ENCODE measurements at places on chromosomes 2 and 18.

DNA sequence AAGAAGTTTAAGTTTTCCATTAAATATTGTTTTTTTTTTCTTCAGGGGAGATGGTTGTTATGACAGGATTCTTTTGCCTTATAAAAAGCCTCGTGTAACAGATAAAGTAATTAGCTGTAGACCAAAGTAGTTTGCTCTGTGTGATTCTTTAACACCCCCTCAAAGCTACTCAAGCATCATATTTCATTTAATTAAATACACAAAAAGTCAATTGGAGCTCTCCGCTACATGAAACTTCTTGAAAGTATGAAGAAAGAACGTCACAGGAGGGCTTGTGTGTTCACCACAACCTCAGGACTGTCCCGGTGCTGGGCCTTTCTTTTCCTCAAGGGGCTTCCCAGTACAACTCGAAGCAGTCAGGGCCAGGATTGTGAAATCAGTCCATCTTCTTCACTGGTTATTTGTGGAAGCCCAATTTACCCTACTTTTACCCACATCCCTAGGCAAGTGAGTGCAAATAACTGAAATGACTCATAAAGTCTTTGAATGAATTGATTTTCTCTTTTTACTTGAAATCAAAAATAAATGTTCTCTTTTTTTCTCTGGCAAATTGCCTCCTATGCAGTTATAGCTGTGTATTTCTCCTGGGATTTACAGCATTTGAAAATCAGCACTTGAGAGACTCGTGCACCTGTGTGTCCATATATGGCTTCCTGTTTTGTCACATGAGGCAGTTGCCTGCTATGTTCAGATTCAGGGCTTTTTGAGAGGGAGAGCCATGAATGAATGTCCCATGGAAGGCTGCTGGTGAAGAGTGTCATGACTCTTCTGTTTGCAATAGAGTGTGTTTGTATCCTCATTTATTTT, 48.6 kb downstream of the LINC00305 start:
- DNase-seq = no peak

DNA sequence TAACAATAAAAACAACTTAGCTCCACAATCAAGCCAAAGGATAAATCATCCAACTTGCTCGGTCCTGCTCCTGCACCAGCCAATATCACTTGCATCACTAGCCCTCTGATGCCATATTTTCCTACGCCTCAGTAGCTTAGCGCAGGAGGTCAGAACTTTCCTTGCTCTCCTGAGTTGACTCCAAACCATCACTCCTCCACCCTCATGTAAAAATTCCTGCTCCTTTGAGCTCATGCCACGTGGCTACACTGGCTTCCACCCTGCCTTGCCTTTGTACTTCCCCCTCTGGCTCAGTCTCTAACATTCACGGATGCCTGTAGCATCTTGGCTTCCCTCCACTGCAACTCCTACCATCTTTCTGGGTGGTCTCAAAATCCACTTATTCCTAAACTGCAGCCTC, 25.2 kb downstream of the AAK1 start:
- no peak for DNase-seq

GRCh38 chr18:8745355-8746014, 40.1 kb downstream of the MTCL1 start:
- no peak for DNase-seq

GRCh38 chr18:2908946-2909335, 62.1 kb downstream of the EMILIN2 start:
- DNase-seq = no peak

DNA sequence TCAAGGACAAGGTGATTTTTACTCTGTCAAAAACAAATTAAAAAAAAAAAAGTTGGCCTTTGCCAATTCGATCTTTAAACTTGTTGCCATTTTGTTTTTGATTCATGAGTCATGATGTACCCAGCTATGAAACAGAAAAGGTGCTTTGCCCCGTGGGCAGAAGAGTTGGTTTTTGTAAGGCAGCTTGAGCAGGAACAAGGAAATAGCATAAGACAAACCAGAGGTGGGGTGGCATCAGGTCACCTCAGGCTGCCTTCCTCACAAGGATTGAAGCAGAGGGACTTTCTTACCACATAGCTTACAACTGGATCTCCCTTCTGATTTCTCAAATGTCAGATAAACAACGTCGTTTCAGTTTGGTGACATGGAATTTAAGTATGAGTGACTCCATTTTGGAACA, 123.8 kb downstream of the ARL4C start:
- DNase-seq = no peak

DNA sequence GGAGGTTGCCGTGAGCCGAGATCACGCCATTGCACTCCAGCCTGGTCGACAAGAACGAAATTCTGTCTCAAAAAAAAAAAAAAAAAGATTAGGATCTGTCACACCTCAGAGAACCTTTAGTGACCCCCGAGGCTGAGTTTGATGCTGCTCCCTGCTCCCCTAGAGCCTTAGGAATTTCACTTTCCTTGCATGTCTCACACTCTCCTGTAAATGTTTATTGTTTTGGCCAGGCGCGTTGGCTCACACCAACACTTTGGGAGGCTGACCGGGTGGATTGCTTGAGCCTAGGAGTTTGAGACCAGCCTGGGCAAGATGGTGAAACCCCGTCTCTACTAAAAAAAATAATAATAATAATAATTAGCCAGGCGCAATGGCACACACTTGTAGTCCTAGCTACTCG, 31.5 kb downstream of the SRSF7 start:
- no peak for DNase-seq

GRCh38 chr18:2053490-2054089, 517.7 kb downstream of the METTL4 start:
- DNase-seq = no peak

DNA sequence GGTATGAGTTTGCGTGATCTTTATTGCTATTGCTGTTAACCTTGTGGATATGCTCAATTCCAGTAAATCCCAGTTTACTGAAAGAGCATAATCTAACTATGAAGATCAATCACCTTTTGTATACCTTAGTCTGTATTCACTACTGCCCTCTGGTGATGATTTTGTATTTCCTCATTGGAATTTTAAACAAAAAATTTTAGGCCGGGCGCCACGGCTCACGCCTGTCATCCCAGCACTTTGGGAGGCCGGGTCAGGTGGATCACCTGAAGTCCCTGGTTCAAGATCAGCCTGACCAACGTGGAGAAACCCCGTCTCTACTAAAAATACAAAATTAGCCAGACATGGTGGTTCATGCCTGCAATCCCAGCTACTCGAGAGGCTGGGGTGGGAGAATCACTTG, 5.1 kb downstream of the COMMD1 start:
- DNase-seq = no peak

DNA sequence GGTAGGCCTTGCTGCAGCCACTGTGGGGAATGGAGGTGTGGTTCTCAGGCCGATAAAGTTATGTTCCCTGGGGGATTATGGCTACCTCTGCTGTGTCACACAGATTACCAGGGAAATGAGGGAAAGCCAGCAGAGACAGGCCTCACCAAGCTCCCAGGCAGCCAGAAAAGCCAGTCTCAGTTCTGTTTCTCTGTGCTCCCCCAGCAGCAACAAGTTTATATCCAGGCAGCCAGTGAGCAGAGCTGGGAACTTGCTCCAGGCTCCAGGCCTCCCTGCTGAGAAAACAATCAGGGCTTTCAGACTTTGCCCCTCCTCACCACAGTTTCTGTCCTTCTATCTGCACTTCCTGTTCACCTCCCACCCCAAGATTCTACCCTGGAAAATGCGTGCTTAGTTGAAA, 596.6 kb upstream of the GYPC start:
- DNase-seq = no peak

DNA sequence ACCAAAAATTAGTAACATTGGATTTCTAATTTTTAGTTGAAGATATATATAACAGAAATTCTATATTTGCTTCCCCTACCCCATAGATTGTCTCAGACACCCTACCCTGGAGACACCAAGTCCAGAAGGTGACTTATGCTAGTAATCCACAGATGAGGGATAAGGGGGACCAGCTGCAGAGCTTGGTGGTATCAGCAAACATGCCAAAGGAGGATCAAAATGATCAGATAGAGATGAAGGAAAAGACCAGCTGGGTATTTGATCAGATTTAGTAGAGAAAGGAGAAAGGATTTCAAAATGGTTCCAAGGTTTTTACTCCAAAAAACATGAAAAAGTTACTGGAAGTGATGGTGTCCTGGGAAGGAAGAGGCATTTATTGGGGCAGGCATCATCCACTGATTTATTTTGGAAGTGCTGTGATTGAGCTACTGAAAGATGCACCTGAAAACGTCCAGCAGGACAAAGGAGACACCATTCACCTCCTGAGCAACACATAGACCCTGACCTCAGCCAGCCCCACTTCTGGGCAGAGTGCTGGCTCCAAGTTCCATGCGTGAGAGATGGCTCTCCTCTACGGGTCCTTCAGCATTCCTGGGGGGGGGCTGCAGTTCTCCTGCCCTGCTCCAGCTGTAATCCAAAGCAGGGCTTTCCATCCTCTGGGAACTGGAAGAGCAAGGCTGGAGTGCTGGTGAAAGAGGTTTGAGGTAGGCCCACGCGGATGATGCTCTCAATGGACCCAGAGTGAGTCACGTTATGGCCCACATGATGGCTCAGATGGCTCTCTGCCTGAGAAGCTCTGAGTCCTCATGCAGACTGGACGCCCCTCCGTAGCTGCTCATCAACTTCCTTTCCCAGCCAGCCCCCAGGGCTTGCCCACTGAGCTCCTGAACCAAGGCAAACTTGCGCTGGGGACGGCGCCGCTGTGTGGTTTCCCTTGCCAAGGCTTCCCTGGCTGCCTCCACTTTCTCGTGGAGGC, 3.7 kb upstream of the LRRFIP1 start:
- DNase-seq = no peak

GRCh38 chr2:121387591-121388325, 102.8 kb upstream of the TFCP2L1 start:
- DNase-seq = no peak

DNA sequence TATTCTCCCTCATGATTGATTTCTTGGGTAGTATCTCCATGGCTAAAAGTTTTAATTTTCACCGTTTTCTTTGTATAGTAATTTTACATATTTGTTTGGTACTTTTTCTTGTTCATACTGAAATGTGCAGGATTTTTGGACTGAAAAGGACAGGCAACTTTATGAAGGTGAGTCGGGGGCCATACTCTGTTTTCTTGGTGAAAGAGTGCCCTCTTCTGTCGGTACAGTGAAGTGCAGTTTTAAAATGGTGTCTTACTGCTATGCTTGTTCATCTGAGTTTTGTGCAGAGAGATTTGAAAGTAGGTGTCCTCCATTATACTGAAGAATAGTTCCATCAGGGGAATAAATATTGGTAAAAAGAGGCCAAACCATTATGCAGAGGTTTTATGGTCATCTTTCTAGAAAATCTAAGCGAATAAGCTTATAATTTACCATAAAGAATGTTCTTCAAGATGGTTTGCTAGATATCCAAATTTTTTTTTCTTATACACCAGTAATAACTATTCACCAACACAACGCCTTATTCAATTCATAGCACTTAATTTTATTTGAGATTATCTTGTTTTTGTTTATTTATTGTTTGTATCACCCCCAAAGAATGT, 8.7 kb upstream of the SERPINB13 start:
- no peak for DNase-seq

- DNase-seq = no peak
Measured at GRCh38 chr2:235051436-235052260, 99.8 kb downstream of the SH3BP4 start.

- DNase-seq = no peak
Measured at GRCh38 chr2:82524826-82525225, 1934.3 kb downstream of the SUCLG1 start.

DNA sequence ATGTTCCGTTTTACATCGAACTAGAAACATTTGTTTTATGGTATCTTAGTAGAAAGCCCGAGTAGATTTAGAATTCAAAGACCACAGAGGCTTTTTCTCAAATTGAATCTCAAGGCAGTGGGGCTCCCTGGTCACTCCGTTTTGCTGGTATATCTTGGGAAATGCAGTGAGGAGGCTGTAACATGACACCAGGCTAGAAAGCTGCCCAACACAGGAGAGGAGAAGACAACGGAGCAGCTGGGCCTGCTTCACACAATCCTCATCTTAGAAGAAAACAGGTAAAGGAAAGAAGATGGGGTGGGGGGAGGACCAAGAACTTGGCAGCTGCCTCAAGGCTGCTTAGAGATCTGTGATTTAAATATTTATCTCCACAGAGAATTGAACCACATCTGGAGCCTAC, 38.3 kb upstream of the EPB41L3 start:
- DNase-seq = no peak

DNA sequence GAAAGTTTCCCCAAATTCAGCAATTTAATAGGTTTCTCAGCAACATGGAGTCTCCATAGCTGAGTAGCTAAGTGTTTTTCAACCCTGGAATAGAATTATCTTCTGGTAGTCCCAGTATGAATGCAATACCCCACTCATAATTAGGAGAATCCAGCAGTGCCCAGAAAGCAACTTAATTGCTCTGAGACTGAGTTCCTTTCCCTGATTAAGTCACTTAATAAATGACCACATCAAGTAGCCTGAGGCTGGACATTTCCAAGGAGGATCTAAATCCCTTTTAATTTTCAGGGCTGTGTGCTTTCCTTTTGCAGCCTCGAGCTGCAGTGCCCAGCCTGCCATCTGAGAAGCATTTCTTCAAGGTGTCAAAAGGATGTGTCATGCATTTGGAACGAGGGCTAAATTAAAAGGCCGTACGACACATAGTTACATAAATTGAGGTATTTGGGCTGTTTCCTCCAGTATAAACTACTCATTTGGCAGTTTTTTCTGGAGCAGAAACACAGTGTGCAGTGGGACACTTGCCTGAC, 17.7 kb upstream of the SIX2 start:
- DNase-seq = no peak

- DNase-seq = no peak
Measured at GRCh38 chr2:124558277-124558905, 533.3 kb downstream of the CNTNAP5 start.

DNA sequence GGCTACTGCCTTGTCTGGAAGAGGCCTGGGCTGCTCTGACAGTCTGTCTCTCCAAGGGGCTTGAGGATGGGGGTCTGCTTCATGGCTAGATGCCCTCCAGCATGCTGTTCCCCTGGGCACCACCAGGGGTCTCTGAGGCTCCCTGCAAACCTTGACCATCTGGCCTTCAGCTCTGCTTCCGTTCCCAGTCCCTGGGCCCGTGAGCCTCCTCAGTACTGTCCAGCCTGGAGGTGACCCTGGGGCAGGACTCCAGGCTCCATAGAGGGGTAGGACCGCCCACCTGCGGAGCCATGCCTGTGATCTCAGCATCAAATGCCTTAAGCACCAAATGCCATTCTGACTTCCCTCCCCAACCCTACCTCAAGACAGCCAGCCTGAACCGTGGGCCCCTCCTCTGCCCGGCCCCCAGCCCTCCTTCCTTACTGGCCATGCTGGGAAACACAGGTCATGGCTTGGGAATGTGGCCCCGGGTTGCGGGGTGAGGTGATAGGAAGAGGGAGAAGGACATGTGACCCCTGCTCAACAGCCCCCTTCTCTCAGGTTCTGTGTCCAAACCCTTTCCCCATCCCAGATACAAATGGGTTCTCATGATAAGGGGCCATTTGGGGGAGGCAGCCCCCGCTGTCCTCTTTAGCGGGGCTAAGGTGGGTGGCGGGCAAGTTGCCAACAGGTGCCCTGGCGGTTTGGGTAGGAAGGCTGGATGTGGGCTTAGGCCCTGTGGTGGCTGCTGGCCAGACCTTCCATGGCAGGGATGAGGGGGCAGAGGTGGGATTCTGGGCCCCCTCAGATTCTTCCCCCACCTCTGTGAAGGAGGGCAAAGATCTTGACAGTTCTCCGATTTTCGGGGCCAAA, 25.0 kb downstream of the SPEG start:
- no peak for DNase-seq

Data from stimulated activated CD8-positive, alpha-beta memory T cell treated with anti-CD3 and anti-CD28 coated beads, Interleukin-15, amount 100 ng/mL, for 4 hours (primary cell).